Mesendoderm (in vitro differentiated cells): ENCODE measurements at places on chromosomes 7 and 10.

- no peaks in the 10 kb centered on the region for H3K36me3 ChIP-seq
- DNase-seq: no peak
- H3K4me3 ChIP-seq: no peak overlapping the region
- H3K27ac ChIP-seq: no peak overlapping the region
- no peaks in the 10 kb centered on the region for H3K4me1 ChIP-seq
Measured at GRCh38 chr10:79601939-79602338, 8.8 kb upstream of the SFTPA1 start.

DNA sequence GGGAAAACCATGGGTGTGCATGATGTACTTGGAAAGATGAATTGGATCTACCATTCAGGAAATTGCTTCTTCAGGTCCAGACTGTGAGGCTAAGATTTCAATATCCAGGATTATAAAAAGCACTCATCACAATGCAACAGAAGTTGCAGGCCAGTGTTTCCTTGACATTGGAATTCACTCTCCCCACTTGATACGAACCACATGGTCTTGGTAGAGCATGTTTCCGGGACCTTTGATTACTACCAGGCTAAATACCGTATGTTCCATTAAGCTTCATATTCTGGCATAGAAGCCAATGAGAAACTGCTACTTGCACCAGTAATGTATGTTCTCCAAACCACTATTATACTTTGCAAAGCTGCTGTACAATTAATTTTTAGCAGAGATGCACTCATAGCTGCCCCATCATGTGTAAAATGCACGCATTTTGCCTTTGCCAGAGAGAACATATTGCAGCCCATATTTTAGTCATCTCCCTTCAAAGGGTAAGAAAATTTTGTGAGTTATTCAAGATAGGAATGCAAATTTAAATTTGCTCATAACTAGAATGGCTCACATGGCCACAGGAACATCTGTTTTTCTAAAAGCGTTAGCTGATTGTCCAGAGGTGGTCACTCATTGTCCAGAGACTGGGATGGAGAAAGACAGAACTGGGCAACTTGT is 8.1 kb downstream of the FRMD4A start:
- no peaks in the 10 kb centered on the region for H3K27me3 ChIP-seq
- H3K36me3 ChIP-seq: no peaks in the 10 kb centered on the region
- no peak overlapping the region for H3K4me3 ChIP-seq
- no peaks in the 10 kb centered on the region for H3K4me1 ChIP-seq
- H3K27ac ChIP-seq: no peak overlapping the region

GRCh38 chr7:24548390-24548789 is 24.9 kb upstream of the PALS2 start:
- no peaks in the 10 kb centered on the region for H3K36me3 ChIP-seq
- no peak for DNase-seq

DNA sequence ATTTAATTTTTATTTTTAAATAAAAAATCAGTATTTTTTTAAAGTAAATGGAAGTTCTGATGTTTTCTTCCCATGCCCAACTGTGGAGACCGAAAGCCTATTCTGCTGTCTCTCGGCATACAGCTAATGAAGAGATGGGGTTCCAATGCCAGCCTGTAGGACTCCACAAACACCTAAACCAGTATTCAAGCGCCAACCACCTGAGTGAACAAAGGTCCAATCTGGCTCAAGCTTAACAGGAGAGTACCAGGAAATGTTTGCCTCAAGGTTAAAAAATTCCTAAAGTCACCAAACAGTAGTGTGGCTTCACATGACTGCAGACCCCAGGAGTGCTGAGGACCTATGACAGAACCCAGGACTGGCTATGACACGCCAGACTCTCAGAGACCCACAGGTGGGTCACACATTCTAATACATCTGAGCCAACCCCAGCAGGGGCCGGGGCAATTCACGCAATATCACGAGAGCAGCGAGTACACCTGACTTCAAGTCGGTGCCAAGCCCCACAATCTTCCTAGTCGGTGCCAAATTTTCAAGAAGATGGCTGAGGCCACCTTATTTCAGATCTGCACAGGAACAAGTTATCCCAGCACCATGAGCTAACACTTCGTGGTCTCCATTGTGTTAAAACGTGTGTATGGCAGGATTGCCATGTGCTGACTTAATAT is 31.6 kb downstream of the KIAA1549 start:
- H3K27me3 ChIP-seq: no peaks in the 10 kb centered on the region
- no peak overlapping the region for H3K27ac ChIP-seq
- peaks cover 4% of the 10 kb centered on the region for H3K4me1 ChIP-seq

- peaks cover 4% of the 10 kb centered on the region for H3K4me1 ChIP-seq
- H3K27ac ChIP-seq: no peak overlapping the region
- no peak overlapping the region for H3K4me3 ChIP-seq
- no peaks in the 10 kb centered on the region for H3K36me3 ChIP-seq
Measured at GRCh38 chr10:79983286-79983909, 34.5 kb upstream of the SFTPD start.

- no peak overlapping the region for H3K4me3 ChIP-seq
- H3K27me3 ChIP-seq: no peaks in the 10 kb centered on the region
- no peak overlapping the region for H3K27ac ChIP-seq
- H3K4me1 ChIP-seq: no peaks in the 10 kb centered on the region
- H3K36me3 ChIP-seq: no peaks in the 10 kb centered on the region
- no peak for DNase-seq
Measured at GRCh38 chr7:101133621-101134398, 6.9 kb downstream of the SERPINE1 start.

DNA sequence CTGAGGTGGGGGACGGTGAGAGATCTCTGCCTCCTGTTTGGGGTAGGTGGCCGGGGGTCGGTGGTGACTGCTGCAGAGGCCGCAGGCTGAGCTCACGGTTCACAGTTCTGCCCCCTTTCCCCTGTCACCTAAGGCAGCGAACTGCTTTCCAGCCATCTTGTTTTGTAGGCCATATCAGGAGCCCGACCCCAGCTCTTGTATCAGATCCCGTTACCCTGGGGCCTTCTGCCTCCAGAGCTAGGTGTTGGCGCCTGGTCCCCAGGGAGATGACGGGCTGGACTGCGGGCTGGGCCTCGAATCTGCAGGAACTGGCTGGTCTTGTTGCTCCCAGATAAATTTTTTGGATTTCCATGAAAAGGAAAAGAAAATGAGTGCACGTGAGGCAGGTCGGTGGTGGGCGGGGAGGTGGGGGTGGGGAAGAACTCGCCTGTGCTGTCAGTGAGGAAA is 183.0 kb downstream of the DNAJB6 start:
- no peak overlapping the region for H3K4me3 ChIP-seq
- H3K36me3 ChIP-seq: no peaks in the 10 kb centered on the region
- no peak overlapping the region for H3K27ac ChIP-seq
- H3K27me3 ChIP-seq: no peaks in the 10 kb centered on the region
- DNase-seq: no peak
- no peaks in the 10 kb centered on the region for H3K4me1 ChIP-seq

DNA sequence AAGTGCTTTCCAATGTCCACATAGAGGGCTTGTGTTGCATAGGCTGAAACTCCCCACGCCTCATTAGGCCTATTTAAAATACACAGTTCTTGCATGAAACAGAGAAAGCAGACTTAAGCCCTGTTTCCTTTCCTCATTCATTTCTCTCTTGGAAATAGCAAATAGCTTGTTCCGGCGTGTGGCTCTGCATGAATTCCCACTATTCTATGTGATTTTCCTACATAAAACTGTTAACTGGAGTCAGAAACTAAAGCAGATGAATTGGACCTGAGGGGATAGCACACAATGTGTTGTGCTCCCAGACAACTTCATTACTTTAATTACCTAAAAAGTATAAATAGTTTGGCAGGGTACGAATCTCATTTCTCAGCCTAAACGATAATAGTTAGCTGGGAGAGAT is 981.5 kb downstream of the SORCS1 start:
- no peaks in the 10 kb centered on the region for H3K36me3 ChIP-seq
- no peak overlapping the region for H3K4me3 ChIP-seq
- H3K4me1 ChIP-seq: no peaks in the 10 kb centered on the region
- no peak for DNase-seq

DNA sequence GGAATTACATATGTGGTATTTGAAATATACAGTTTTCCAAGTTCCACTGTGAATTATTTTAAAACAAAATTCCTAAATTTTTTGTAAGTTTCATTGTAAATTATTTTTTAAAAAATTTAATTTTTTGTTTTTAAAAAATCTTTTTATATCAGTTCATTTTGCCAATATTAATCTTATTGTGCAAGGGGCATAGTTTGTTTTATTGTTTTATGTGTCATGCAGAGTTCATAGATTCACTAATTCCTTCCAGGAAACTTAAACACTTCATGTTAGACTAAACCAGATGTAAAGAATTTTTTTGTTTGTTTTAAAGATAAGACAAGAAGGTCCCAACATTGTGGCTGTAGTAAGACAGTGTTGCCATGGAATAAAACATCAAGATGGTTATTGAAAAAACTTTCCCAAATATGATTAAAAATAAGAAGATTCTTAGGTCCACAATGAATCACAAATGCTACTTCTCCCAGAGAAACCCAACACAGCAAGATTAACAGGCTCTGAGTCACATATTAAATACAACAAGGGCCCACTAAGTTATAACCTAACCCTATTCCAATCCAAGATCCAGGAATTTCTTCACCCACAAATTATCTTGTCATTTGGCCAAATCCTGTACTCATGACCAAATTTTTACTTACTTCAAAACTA is 464.7 kb upstream of the IGFBP3 start:
- no peak overlapping the region for H3K4me3 ChIP-seq
- H3K27ac ChIP-seq: no peak overlapping the region
- H3K4me1 ChIP-seq: no peaks in the 10 kb centered on the region
- DNase-seq: no peak
- H3K27me3 ChIP-seq: no peaks in the 10 kb centered on the region

- no peak overlapping the region for H3K4me3 ChIP-seq
- no peaks in the 10 kb centered on the region for H3K36me3 ChIP-seq
- H3K27me3 ChIP-seq: no peaks in the 10 kb centered on the region
- no peak overlapping the region for H3K27ac ChIP-seq
Measured at GRCh38 chr7:112581529-112581928, 100.7 kb downstream of the LSMEM1 start.

DNA sequence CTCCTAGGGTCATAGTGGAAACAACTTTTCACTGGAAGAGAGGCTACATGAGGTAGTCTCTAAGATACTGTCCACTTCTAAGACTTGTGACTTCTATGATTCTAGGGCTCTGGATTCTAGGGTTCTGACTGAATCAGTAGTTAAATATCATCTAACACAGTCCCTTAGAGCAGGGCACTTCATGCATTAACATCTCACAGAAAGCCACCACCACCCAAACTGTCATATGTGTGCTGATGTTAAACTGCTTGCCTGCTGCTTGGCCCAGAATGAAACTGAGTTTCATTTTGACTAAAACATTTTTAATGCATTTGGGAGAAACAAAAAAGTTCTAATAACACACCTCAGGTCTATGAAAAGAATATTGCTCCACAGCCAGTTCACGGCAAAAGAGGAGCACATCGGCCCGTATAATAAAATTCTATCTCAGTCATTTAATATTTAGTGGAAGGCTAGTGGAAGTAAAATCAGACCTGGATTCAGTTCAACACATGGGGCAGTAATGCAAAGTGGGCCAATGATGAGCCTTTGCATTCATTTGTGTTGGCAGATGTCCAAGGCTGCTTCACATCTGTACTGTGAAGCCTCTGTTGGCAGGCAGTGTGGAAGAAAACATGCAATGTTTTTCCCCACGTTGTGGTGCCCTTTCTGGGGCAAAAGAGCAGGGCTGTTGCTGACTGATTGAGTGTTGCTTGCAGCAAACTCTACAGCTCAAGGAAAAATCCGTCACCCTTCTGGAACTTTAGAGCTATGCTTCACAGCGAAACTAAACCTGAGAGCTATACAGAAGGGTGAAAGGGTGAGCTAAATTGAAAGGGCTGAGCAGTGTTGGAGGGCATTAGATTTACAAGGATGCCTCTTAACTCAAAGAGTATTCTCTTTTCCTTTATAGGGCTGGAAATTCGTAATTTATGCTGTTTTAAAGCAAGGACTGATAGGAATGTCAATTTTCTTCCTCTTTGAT is 33.5 kb upstream of the AUTS2 start:
- H3K4me1 ChIP-seq: no peaks in the 10 kb centered on the region
- no peaks in the 10 kb centered on the region for H3K36me3 ChIP-seq
- no peaks in the 10 kb centered on the region for H3K27me3 ChIP-seq
- H3K27ac ChIP-seq: no peak overlapping the region
- no peak for DNase-seq

GRCh38 chr7:41878309-41879295 is 175.7 kb upstream of the INHBA start:
- no peaks in the 10 kb centered on the region for H3K4me1 ChIP-seq
- no peak overlapping the region for H3K4me3 ChIP-seq
- no peaks in the 10 kb centered on the region for H3K36me3 ChIP-seq
- DNase-seq: no peak
- no peaks in the 10 kb centered on the region for H3K27me3 ChIP-seq
- no peak overlapping the region for H3K27ac ChIP-seq

GRCh38 chr7:116940689-116941370 is 12.5 kb upstream of the ST7 start:
- no peak overlapping the region for H3K27ac ChIP-seq
- no peak for DNase-seq
- no peaks in the 10 kb centered on the region for H3K36me3 ChIP-seq
- no peaks in the 10 kb centered on the region for H3K27me3 ChIP-seq
- H3K4me1 ChIP-seq: no peaks in the 10 kb centered on the region

DNA sequence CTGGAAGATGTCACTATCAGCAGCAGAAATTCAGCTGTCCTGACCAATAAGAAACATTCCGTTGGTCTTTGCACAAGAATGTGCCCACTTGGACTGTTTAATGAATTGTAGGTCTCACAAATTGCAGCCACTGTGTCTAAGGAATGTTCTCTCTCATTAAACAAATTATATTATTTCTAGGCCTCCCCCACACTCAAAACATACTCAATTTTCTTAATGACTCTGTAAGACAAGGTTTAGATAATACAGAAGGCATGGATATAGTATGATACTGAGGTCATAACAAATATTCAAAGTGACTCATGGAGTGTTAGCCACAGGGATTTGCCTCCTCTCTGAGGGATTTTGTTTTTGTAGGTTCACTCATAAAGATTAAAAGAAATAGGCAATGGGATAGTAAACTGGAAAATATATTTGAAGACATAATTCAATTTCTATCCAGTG is 197.5 kb downstream of the PTN start:
- H3K27ac ChIP-seq: no peak overlapping the region
- H3K27me3 ChIP-seq: no peaks in the 10 kb centered on the region
- no peak overlapping the region for H3K4me3 ChIP-seq
- no peaks in the 10 kb centered on the region for H3K36me3 ChIP-seq
- no peak for DNase-seq

GRCh38 chr7:132941428-132941827 is 140.5 kb downstream of the CHCHD3 start:
- H3K4me3 ChIP-seq: no peak overlapping the region
- H3K4me1 ChIP-seq: peaks cover 2% of the 10 kb centered on the region
- no peaks in the 10 kb centered on the region for H3K36me3 ChIP-seq
